Effector CD8-positive, alpha-beta T cell (primary cell): ENCODE measurements at places on chromosomes 13 and 19.

DNA sequence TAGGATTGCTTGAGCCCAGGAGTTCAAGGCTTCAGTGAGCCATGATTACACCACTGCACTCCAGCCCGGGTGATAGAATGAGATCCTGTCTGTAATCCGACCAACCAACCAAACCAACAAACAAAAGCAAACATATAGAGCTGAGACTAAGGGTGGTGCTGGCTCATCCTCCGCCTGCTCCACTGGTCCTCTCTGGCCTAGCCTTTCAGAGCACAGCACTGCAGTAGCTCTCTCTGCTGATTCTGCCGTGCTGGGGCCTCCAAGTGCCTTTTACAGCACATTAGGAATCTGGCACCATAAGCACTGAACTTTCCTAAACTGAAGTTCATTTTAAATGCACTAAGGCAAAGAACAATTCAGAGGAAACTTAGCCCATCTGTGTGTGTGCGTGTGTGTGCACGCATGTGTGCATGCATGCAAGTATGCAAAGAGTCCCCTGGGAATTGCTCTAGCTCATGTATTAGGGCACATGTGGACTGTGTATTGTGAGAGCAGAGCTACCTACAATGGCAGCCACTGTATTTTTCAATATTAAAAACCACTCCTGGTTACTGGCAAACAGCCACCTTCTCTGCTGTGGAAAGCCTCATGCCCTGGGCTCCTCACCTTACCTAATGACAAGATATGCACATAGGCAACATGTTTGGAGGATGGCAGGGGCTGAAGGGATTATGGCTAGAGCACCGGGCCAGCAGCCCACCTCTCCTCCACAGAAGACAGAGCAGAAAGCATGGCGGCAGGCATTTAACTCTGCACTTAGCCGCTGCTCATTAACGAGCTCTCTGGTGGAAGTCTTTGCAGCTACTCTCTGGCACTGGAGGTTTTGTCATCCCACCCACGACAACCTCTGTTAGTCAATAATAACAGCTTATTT is 223.1 kb upstream of the TSHZ3 start:
- DNase-seq = no peak

- no peak for DNase-seq
These were observed 144.3 kb upstream of the FRY start for GRCh38 chr13:31887286-31887685.

DNA sequence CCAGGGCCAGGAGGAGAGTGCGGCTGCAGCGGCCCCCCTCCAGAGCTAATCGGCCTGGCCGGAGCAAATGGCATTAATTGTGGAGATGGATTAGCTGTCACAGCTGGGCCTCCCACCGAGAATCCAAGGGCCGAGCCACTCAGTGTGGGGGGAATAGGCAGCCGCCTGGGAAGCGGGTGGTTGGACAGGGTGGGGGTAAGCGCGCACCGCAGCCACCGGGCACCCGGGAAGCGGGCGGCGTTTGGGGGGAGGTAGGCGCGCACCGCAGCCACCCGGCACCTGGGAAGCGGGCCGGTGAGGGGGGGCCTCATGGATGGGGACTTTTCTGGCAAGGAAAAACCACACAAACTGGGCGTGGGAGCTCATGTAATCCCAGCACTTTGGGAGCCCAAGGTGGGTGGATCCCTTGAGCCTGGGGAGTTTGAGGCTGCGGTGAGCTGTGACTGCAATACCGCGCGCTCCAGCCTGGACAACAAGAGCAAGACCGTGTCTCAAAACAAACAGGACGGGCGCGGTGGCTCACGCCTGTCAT is 9.7 kb downstream of the R3HDM4 start:
- DNase-seq = no peak

DNA sequence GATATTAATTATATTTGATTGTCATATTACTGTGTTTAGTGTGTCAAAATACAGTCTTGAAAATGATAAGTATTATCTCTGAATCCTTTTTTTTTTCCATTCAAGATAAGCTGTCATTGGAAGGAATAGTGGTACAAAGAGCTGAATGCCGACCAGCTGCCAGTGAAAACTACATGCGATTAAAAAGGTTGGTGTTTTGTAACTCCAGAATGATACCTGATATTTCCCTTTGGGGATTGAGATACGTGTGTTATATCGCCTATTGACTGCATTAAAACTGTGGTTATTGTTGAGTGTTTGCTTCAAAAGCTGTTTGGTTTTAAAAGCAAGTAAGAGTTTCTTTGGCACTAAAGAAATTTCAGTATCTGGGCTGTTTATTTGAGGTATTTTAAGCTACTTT is 6.5 kb upstream of the KCTD4 start:
- no peak for DNase-seq

GRCh38 chr19:17303167-17303939 is at the start of gene ABHD8:
TSS of gene ABHD8 (minus strand) at chr19:17303425. CDS start at chr19:17301616, 1,809 bp downstream.
- peak; percentile 92 for DNase-seq

DNA sequence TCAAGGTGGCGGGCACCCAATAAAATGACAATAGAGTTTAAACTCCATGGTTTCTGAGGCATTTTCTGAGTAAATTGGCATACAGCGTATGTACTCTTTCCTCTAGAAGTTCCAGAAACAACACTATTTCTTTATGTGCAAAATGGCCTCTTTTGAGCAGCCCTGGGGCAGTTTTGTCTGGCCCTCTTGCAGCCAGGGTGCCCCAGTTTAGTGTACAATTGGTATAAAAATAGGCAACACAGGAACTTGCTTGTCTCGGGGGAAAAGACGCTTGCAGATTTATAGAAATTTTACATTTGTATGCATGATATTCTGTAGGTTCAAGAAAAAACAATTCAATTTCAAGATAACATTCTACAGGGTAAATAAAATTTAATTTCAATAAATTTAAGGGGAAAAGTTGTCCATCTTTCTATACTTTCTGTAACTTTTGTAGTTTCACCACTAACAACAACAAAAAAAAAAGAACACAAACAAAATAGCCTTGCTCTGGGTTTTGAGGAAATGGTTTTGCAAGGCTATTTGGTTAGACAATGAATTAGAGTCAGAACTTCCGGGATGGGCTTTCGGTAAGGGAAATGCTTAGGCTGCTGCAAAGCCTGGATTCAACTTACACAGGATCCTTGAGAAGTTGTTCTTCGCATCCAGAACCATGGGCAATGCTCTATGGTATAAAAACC is 45.3 kb downstream of the LRCH1 start:
- no peak for DNase-seq

DNA sequence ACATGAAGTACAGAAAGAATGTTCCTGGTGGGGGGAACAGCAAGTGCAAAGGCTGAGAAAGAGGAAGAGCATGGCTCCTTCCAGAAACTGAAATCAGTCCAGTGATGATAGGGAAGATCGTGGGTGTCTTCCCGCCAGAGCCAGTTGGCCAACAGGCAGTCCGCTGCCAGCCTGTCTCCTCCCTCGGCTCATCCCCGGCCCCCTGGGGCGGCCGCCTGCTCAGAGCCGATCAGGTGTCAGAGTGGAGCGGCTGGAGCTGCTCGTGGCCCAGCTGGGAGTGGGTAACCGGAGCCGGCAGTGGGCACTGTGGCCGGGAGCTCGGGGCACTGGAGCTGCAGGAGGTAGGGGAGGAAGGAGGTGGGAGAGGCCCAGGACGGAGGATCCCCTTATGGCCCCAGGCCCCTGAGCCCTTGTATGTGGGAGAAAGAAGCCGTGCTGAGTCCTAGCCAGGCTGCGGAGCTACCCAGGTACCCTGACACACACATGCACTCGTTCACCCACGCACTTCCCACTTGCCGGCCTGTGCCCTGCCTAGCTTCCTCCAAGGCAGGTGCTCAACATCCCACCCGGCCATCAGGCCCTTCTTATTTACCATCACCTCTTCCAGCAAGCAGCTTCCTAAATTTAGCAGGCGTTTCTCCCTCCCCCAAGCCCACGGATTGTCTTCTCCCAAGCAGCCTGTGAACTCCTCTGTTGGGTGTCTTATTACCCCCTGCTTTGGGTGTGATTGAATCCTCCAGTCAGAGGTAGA is 1.7 kb downstream of the ANKRD24 start:
- DNase-seq = no peak

DNA sequence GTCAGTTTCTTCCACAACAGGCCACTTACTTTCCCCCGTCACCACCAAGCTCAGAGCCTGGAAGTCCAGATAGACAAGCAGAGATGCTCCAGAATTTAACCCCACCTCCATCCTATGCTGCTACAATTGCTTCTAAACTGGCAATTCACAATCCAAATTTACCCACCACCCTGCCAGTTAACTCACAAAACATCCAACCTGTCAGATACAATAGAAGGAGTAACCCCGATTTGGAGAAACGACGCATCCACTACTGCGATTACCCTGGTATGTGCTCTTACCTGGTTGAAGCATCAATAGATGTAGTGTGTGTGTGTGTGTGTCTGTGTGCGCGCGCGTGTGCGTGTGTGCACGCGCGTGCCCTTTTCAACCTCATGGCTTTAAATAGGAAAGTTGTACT is 3.7 kb downstream of the KLF5 start:
- no peak for DNase-seq

DNA sequence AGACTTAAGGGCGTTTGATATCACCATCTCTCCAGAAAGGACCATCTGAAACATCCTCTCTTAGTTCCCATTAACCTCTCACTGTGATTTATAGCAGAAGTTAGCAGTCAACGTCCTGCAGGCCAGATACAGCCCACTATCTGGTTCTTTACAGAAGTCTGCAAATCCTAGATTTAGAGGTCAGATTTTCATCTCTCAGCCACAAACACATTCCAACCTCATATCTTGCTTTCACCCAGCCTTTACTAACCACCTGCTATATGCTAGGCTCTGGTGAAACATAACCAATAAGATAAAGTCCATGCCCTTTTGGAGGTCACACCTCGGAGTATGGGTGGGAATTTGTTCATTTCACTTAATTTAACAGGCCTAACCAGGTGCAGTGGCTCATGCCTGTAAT is 76.8 kb upstream of the CACNA1A start:
- no peak for DNase-seq

- no peak for DNase-seq
These were observed 118.5 kb downstream of the IRS2 start for GRCh38 chr13:109667807-109668291.

DNA sequence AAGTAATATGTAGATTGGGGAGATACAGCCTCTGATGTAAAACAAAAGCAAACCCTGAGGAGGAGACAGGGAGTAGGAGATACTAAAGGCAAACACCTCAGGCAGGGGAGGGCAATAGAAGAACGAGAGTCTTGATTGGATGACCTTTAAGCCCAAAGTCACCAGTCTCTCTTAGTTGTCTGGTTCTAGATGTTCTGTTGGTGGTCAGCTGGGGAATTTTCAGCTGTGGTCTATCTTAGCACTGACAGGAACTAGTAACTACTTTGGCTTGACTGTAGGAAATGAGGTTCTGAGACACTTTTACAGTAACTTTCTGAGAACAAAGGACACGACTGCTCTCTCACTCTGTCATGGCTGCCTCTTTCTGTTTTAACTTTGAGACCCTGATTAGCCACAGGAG is 290.7 kb upstream of the MIR17HG start:
- no peak for DNase-seq

DNA sequence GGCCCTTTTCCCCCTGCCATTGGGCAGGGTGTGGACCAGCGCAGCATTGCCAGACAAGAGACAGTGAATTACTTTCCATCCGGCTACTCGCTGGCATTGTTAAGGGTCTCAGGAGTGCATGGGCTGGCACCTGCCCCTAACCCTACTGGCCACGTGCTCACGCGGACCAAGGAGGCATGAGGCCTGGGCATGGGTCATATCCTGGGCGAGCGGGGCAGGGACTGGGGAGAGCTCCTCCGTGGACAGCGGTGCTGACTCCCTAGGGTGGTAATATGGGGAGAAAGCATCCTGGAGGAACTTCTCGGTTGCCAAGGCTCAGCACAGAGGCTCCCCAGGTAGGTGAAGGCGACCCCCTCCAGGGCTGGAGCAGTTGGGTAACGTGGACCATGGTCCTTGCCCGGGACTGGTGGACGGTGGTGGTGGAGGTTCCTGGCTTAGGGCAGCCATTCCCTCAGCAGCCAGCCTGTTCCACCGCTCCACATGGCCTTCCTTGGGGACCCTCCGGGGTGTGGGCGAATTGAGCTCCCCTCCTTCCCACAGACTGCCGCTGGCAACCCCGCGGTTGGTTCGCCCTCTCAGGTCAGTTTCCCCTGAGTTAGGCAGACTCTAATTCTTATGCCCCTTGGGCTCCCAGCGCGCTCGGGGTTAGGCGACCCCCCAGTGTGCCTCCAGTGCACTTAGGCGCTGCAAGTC is 465.1 kb downstream of the SLITRK5 start:
- DNase-seq = no peak

DNA sequence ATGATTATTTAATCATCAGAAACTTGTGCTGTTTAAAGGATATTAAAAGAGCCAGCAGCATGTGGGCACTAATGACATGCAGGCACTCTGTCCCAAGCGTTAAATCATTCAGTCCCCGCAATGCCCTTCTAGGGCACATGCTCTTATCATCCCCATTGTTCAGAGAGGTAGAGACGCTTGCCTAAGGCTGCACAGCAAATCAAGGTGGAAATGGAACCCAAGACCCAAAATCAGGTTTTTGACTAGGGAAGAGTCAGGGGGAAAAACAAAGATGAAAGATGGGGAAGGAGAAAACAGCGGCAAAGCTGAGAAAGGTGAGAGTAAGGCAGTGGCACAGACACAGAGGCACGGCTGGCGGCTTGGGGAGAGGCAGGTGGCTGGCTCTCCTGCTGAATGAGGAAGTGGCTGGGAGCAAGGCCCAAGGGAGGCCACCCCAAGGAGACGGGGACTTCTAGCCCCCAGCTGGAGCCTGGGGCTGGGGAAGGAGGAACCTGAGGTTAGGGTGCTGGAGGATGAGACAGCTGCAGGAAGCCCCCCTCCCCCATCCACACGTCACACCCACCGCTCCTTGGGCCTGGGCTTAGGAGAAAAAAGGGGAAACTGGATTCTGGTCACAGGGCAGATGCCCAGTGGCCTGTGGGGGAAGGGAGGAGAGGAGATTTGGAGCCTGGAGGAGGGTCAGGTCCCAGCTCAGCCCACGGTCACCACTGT is 1.0 kb upstream of the TYROBP start:
- no peak for DNase-seq

DNA sequence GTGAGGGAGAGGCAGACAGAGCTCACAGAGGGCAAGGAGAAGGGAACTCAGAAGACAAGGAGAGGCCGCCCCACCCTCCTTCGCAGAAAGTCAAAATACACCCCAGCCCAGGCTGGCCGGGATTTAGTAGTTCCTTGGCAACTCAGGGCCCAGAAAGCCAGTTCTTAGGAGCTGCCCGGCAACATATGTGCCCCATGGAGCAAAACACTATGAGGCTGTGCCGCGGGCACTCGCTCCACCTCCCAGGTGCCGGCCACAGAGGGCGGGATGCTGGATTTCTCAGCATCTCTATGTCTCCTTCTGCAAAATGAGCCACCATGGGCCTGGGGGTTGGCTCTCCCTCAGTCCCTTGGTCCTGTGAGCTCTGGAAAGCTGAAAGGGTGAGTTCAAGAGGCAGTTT is 93.8 kb upstream of the CACNA1A start:
- DNase-seq = no peak
